ENCODE measurements at places on chromosomes 6 and 20.

DNA sequence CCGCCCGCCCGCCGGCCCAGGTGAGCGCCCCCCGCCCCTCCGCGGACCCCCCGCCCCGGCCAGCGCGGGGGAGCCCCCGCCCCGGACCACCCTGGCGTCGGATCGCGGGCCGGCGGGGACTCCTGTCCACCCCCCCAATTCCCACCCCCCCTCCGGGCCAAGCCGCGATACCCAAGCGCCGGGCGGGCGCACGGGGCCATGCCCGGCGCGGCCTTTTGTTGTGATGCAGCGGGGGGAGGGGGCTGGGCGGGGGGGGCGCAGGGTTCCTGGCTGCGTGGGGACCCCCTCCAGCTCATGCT, 245 bp downstream of the SRC start:
- DNase-seq, result no peak

DNA sequence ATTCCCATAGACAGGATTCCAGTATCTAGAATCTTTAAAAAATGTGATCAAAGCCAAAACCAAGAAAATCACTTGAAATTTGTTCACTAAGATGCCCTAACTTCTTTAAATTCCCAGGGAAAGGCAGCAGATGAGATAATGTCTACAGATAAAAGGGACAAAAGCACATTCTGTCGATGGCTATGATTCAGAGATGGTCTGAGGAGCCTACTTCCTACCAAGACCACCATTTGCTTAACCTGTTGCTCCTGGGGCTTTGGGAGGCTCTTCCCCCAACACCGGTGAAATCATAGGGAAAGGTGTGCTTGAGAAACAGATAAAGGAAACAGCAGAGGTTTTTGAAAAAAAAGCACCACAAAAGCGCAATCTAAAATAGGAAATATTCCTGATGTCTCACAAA, 118.3 kb upstream of the MAP7 start:
- no peak for DNase-seq

- DNase-seq, result no peak
Observed at GRCh38 chr20:57876163-57876562, 166.3 kb upstream of the PMEPA1 start.

DNA sequence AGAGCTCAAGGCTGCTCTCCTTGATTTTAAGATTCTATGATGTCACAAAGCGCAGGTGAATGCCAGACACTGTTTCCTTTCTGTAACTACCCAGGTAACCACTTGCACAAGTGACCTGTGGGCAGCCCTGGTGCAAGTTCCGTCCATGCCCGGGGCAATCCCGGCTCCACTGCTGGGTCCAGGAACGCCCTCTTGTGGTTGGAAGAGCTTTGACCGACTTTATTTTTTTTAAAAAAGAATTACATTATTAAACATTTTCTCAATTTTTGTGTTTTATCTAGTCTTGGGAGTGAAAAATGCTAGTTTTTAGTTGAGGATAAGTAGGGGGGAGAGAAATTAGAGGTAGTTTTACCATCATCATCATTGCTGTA, 695.2 kb downstream of the QKI start:
- no peak for DNase-seq

DNA sequence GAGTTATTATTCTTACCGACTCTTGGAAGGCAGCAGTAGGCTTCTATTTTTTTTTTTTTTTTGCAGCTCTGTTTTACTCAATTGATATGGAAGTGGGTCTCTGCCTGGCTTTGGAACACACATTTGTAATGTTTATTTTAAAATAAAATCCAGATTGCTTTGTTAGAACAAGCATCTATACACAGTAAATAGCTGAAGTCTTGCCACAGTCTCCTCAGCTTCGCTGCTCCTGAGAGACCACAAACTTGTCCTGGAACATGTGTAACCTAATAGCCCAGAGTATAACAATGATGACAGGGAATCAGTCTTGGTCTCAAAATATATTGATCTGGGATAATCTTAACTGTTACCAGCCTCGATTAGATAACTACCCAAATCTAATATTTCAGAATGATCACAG, 299.8 kb upstream of the NOX3 start:
- no peak for DNase-seq

GRCh38 chr20:11246251-11246775, 572.5 kb upstream of the JAG1 start:
- no peak for DNase-seq
